Karpas-422 (cell line): ENCODE measurements at places on chromosomes 16 and 17.

DNA sequence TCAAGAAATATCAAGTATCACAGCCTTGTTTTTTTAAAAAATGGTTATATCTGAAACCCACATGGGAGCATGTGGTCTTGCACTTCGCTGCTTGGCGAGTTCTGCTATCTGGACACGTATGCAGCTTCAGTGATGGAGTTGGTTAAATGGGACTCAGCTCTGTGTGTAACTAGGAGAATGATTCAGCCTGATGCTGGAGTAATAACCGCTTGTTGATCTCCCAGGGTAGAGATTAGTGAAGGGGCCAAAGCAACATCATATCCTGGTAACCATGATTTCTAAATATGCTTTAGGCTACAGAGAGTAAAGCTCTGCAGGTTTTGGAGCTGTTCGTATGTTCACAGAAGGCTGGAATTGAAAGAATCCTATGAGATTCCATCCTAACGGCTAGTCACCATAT lies 63.2 kb downstream of the IQCK start:
- DNase-seq: no peak

GRCh38 chr16:50743581-50744225 lies 1.8 kb downstream of the CYLD start:
- peak; percentile 42 for DNase-seq

DNA sequence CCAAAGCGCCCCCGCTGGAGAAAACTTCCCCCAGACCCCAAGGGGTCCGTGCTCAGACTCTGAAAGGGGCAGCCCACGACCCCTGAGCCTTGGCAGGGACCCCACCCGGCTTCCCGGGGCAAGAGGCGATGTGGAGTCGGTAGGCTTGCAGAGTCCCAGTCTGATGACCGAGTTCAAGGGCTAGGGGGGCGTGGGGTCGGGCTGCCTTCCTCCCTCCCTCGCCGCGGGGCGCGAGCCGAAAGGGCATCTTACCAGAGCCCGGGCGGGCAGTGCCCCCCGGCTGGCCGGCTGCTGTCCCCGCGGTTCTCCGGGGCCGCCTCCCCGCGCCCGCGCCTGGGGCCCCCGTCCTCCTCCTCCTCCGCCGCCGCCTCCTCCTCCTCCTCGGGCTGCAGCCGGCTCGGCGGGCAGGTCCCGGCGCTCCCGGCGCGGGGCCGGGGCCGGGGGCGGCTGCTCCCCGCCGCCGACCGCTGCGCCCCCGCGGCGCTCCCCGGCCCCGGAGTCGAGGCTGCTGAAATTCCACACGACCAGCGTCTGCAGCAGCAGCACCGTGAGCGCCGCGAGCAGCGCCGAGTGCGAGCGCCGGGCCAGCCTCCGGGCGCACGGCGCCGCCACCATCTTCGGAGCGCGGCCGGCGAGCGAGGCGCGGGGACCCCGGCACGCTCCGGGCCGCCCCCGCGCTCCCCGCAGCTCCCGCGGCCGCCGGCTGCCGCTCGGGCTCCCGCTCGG lies 415 bp downstream of the XYLT1 start:
- peak; percentile 53 for DNase-seq

DNA sequence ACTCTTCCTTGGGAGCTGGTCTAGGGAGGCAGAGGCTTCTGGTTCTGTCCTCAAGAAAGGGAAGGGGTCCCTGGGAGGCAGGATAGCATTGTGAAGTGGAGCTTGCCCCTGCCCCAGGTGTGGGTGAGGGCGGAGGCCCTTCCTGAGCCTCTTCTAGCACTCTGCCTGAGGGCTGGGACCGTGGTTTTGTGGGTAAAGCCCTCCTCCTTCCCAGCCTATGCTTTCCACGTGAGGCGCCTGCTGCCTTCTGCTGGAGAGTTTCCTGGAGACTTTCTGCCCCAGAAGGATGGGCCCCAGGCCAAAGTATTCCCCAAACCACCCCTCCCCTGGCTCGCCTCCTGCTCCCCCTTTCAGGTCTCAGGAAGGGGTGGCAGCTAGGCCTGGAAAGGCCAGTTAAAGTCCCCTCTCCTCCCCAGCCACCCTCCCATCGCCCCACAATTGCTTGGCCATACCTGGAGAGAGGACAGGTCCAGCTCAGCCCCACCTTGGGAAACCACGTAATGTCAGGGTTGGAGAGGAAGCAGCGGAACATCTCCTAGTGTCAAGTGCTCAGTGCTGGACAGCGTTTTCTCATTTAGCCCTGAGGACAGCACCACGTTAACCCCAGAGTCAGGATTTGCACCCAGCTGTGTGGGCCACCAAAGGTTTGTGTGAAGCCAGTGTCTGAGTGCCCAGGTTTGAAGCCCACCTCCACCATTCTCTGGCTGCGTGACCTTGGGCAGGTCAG lies 5.6 kb downstream of the SBK1 start:
- no peak for DNase-seq

DNA sequence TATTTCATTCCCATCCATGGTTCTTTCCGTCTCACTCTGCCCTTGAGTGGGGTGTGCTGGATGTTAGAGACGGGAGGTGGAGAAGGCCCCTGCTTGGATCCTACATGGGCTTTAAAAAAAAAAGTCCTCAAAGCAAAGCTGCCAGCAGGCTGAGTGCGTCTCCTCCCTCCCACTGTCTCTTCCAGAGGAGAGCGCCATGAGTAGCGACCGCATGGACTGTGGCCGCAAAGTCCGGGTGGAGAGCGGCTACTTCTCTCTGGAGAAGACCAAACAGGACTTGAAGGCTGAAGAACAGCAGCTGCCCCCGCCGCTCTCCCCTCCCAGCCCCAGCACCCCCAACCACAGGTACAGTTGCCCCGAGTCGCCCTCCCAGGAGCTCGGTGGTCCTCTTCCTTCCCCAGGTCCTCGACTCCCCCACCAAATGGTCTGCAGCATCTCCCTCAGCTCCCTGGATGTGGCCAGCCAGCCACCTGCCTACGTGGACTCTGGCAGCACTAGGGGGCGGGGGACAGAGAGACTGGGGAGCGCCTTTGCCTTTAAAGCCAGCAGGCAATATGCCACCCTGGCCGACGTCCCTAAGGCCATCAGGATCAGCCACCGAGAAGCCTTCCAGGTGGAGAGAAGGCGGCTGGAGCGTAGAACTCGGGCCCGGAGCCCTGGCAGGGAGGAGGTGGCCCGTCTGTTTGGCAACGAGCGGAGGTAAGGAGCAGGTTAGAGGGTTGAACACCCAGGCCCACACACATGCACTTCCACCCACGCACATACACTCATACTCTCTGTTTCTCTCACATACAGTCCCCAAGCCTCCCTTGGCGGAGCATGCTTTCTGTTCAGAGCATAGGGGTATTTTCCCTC lies 68.2 kb downstream of the PLD6 start:
- DNase-seq: no peak

DNA sequence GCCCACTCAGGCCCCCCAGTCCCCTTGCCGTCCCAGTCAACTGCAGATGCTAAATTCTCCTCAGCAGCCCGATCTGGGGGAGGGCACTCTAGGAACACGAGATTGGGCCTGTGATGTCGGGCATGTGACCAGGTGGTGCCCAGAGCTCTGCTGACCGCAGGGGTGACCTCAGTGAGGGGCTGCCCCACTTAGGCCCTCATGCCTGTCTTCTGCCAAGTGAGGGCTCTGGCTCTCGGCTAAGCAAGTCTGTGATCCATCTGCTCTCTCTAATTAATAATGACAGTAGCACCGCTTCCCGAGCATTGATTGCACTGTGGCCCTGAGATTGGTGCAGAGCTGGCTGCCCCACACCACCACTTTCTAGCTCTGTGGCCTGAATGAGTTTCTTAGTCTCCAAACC lies 138.8 kb downstream of the MRM1 start:
- DNase-seq: no peak

DNA sequence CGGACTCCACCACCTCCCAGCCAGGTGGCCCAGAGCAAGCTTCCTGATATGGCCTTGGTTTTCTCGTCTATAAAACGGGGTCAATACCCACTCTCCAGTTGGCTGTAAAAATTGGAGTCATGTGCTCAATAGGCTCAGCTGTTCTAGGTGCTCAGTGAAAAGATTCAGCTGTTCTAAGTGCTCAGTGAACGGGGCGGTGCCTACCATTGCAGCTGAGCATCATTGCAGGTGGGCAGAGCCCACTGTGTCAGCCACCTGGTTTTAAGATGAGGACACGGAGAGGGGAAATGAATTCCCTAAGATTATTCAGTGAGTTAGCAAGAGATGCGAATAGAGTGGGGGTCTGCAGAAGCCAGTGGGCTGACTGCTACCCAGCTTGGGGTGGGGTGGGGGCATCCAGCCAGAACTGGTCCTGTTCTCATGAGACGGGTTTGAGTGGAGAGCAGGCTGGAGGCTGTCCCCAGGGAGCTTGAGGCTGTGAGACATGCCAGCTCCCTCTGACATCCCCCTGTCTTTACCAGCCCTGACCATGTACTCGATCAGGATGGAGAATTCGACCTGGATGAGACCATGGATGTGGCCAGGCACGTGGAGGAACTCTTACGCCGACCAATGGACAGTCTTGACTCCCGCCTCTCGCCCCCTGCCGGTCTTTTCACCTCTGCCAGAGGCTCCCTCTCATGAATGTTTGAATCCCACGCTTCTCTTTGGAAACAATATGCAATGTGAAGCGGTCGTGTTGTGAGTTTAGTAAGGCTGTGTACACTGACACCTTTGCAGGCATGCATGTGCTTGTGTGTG lies 21.9 kb downstream of the STAT5A start:
- DNase-seq: no peak

DNA sequence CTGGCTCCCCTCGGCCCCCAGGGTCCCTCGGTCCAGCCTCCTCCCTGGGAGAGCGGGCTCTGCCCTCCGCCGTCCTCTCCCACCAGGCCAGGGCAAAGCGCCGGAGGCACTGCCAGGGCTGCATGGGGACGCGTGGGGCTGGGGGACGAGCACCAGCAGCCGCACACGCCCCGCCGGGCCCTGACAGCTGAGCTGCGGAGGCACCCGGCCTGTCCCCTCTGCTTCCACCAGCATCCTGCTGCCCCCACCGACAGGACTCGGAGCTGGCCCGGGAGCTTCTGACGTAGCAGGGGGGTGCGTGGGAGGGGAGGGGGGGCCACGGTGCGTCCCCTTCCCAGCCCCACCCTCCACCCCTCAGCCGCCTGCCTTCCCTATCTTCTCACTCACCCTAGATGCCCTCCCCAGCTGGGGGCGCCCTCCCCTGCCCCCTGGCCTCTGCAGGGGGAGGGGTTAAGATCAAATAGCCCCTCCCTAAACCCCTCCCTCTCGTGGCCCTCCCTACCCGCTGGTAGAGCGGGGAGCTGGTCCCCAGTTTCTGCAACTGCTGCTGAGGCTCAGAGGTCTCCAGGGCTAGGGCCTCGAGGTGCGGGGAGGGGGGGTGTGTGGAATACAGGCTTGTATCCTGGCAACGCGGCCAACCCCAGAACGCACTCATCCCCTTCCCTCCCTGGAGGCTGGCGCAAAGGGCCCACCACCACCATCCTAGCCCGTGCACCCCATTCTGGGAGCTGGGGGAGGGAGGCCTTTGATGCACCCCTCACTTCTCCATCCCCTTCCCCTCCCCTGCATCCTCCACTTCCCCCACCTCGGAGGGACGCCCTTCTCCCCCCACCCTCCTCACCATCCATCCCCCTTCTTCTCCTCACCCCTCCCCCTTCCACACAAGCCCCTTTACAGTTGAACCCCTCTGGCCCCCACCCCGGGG lies 1.0 kb downstream of the SRCIN1 start:
- DNase-seq: peak; percentile 79

GRCh38 chr16:78097548-78097947 lies 1.9 kb upstream of the WWOX start:
- DNase-seq: no peak

GRCh38 chr17:50677851-50678375 lies 29.8 kb downstream of the ANKRD40 start:
- no peak for DNase-seq

DNA sequence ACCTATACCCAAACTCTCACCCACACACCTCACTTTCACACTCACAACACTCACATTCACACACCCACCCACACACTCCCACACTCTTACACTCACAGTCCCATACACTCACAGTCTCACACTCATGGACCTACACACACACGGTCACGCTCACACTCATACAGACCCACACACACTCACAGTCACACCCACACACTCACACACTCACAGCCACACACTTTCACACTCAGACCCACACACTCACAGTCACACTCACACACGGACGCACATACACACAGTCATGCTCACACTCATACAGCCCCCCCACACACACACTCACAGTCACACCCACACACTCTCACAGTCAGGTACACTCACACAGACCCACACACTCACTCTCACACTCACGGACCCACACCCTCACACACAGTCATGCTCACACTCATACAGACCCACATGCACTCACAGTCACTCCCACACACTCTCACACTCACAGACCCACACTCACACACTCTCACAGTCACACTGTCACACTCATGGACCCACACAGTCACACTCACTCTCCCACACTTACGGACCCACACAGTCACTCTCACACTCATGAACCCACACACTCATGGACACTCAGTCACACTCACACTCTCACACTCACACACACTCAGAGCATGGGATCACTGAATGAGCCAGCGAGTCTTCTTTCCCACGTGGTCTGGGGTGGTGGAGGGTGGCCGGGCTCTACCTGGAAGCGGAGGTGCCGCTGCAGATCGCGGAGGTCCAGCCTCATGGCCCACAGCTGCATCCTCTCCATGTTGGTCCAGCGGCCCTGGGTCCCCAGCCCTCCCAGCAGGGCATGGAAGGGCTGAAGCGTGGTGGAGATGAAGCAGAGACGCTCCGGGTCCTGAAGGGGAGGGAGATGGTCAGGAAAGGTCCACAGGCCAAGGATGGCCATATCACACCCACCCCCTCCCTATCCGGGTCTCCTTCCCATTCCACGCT lies 5.1 kb downstream of the IL27 start:
- no peak for DNase-seq

- no peak for DNase-seq
Observed at GRCh38 chr17:63934183-63935112, 2.3 kb upstream of the CD79B start.

- DNase-seq: peak; percentile 47
Observed at GRCh38 chr17:29954405-29954804, 13.0 kb downstream of the EFCAB5 start.

DNA sequence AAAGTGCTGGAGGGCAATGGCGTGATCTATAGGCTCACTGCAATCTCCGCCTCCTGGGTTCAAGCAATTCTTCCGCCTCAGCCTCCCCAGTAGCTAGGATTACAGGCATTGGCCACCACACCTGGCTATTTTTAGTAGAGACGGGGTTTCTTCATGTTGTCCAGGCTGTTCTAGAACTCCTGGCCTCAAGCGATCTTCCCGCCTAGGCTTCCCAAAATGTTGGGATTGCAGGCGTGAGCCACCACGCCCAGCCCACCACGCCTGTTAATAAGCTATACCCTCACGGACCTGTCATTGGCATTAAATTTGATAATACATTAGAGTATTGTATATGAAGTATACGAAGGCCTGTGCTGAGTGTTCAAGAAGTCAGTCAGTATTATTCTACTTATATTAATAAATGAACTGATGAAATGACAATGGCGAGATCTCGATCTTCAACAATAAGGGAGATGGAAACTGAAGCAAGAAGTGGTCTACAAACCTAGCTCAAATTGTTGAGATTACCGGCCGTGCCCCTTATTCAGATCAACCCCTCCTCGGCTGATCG lies 818 bp upstream of the BCAS3 start:
- DNase-seq: no peak

DNA sequence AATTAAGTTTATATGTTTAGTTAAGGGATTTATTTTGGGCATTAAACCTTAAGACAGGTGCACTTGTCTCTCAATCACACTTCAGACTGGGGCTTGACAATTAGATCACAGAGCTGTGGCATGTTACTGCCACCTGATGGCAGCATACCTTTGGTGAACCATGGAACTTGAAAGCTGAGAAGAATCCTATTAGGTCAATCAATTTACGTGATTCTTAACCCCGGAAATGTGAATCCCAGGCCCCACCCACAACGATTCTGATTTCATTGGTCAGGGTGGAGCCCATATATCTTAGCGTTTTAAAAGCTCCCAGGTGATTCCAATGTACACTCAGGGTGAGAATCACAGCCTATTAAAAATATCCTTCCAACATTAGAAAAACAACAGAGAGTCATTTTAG lies 91.0 kb downstream of the GSG1L start:
- peak; percentile 90 for DNase-seq
